Uterus (tissue), 4 donors: ENCODE measurements at places on chromosomes 3 and 15.
A peak's percentile ranks its signal among the peaks of the same experiment; 100 is the strongest.

DNA sequence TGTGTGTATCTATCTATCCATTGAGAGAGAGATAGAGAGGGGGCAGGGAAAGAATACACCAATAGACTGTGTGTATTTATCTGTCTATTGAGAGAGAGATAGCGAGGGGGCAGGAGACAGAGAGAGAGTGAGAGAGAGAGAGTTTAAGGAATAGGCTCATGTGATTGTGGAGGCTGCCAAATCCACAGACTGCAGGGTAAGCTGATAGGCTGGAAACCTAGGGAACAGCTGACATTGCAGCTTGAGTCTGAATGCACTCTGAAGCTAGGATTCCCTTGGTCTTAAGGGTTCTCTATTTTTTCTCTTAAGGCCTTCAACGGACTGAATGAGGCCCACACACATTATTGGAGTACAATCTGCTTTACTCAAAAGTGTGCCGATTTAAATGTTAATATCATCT is 255.8 kb downstream of the EPHA3 start:
- no peak for DNase-seq

- peak; percentile 42 for DNase-seq
Measured at GRCh38 chr3:73319179-73319769, 257.8 kb downstream of the EBLN2 start.

DNA sequence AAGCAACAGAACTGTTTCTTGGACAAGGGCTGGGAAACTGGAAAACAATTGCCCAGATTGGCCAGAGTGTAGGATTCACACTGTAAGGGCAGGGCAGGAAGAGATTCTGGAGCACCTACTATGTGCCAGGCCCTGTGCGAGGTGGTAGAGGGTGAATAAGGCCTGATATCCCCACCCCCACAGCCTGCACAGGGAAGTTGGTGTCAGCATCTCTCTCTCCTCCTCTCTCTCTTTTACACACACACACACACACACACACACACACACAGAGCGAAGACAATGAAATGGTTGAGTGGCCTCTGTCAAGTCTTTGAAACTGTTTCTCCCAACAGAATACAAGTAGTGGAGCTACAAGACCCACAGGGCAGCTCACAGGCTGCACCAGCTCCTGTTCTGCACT is 47.1 kb upstream of the SLCO2A1 start:
- no peak for DNase-seq

DNA sequence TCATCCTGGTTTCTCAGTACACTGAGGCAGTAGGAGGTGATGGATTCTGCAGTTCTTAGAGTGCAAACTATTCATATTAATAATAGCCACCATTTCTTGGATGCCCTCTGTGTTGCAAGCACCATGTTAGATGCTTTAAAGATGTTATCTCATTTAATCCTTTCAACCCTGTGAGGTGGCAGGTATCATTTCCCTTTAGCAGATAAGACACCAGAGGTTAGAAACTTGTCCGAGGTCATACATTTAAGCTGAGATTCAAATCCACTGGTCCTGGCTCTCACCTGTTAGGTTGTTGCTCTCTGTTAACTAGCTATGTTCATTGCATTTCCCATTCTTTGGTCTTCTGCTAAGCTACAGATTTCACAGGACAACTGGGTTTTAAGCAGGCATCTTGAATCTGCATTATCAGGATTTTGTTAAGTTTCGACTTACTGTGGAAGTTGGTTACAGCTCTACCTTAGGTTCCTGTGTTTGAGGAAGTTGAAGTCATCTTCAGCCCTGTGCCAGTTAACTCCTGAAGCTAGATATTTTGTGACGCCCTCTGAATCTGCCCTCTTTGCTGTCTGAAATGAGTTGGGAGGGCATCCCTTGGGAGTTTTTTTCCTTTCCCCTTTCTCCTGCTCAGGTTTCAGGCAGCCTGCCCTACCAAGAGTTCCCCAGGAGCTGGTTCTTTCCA is 6.4 kb downstream of the PDE8A start:
- no peak for DNase-seq

GRCh38 chr3:39106851-39107387 is 508 bp downstream of the GORASP1 start:
- DNase-seq, result peak; percentile 58

GRCh38 chr15:41943543-41944312 is 28.6 kb downstream of the EHD4 start:
- no peak for DNase-seq

GRCh38 chr15:23753248-23753647 is 66.1 kb upstream of the NDN start:
- DNase-seq, result no peak

DNA sequence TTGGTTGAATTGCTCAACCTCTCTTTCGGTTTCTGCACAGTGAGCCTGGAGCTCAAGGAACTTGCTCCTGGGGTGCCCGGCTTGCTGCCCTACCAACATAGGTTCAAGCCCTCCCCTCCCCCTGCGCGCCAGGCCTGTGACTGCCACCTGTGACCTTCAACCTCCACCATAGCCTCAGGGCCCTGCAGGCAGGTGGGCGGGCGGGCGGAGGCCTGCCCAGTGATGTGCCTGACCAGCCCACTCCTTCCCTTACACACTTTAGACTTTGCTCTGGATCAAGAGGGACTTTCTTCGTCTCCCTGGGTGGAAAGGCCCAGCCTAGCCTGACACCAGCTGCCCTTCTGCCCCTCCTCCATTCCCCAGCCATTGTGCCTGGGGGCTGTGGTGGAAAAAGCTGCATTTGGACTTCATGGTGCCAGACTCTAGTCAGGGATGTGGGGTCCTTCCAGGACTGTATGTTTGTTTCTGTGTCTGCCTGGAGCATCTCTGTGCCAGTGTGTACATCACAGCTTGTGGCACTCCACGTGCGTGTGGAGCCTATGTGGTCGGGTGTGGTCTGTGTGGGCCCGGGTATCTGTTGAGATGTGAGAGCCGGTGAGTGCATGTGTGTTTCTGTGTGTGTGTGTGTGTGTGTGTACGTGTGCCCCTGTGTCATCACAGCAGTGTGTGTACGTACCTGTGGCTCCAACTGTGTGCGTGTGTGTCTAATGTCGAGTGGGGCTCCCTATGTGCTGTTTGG is 9.5 kb downstream of the PRKCD start:
- no peak for DNase-seq

GRCh38 chr3:2929574-2929973 is 180.6 kb downstream of the IL5RA start:
- DNase-seq, result no peak

DNA sequence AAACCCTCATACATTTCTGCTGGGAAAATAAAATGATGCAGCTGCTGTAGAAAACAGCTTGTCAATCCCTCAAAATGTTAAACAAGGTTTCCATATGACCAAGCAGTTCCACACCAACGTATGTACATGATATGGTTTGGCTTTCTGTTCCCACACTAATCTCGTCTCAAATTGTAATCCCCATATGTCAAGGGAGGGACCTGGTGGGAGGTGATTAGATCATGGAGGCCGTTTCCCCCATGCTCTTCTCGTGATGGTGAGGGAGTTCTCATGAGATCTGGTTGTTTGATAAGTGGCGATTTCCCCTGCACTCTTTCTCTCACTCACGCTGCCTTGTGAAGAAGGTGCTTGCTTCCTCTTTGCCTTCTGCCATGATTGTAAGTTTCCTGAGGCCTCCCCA is 100.6 kb upstream of the SLC24A5 start:
- DNase-seq, result no peak

DNA sequence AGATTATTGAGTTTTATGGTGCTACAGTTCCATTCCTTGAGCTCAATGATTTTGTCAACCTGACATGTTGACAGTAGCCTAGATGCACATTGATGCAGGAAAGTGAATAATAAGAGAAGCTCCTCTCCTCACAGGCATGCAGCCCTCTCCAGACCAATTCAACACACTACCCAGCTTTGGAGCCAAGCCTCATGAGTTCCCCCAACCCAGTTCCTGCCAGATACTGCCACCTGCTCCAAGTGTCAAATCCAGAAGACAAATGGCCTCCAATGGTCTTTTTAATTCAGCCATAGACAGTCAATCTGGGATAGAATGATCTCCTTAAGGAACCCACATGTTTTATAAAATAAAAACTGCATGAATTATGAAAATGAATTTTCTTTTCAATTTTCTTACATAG is 83.7 kb upstream of the ARHGEF3 start:
- no peak for DNase-seq

- no peak for DNase-seq
Measured at GRCh38 chr3:172643506-172644179, 67.2 kb downstream of the NCEH1 start.
